MM.1S (cell line): ENCODE measurements at places on chromosomes 3 and 15.

DNA sequence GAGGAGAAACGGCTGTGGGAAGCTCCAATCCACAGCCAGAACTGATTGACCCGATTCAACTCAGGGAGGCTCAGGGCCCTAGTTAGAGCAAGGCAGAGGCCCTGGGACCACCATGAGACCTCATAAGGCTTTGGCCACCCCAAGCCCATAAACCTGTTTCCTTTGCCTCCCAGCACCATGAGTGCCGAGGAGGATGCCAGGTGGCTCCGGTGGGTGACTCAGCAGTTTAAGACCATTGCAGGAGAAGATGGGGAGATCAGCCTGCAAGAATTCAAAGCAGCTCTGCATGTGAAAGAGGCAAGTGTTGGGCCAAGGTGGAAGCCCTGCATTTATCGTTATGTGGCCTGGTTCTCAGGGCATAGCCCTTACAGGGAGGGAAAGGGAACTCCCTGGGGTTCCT, 11.9 kb downstream of the NOX5 start:
- no peak for DNase-seq

DNA sequence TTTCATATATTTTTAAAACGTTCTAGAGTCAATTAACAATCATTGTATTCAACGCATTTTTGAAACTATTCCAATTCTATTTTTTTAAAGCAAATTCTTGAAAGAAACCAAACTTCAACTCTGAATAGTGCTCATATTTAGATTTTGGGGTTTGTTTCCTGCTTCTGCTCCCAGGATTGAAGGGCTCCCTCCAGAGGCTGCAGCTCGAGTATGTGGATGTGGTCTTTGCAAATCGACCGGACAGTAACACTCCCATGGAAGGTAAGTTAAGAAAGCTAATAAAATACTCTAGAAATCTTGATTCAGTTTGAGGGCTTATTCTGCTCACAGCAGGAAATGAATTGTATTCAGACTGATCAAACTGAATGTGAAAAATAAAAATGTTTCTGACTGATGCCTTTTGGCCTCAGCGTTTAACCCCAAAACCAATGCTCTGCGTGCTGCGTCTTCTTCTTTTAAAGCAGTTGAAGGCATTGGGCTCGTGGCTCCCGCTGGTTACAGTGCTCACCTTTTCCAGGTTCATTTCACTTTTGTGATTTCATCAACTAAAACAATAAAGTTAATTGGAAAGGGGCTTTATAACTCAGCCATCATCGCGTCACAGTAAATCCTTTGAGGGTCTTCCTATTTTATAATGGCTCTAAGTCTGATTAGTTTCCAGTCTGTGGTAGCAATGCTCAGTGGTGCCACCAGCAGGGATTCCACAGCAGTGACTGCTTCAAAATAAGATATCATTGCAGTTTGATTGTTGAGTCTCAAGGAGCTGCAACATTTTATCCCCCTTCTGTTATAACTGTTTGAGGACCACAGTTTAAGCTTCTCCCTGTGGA, 80.1 kb downstream of the SSR3 start:
- no peak for DNase-seq

- peak; percentile 54 for DNase-seq
These were observed 319 bp upstream of the TP63 start for GRCh38 chr3:189630767-189631372.

- DNase-seq = no peak
These were observed 383.4 kb downstream of the PTPRG start for GRCh38 chr3:61944726-61945125.

- peak; percentile 12 for DNase-seq
These were observed 52.3 kb upstream of the BNIP2 start for GRCh38 chr15:59741274-59741906.

GRCh38 chr3:127366383-127366782, 78.5 kb upstream of the PRR20G start:
- DNase-seq = no peak

DNA sequence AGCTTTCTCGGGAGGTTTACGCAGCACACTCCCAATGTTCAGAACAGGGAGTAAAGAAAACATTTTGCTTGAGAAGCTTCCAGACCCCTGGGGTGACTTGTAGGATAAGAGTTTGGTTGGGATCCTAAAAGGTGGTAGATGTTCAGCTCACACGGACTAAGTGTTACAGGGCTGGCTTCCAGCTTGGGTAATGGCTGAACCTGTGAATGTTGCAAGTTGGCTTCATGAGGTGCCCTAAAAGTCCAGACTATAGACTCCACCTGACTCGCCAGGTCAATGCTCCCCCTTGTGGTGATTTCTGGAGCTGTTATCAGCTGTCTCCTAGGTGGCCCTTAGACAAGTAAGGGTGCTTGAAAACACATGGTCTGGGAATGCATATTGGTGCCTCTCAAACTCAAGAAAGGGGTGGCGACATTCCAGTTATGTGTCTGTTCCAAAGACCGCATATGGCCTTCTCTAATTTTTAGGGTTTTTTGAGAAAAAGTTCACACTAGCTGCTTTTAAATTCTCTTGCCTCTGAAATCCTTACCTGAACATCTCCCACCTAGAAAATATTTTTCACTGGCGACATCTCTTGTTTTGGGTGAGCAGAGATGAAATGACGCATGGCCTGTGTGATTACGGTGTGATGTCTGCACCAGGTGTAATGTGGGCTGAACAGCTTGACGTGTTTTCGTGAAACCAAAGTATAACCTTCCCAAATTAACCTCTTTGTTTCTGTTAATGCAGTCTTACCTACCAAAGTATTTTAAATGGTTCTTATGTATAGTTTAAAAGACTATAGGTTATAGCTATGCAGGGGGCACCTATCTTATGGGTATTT, 175.7 kb upstream of the KBTBD8 start:
- peak; percentile 78 for DNase-seq

- no peak for DNase-seq
These were observed 13.3 kb upstream of the TM4SF1 start for GRCh38 chr3:149390772-149391212.

- peak; percentile 67 for DNase-seq
These were observed 794.8 kb downstream of the MCTP2 start for GRCh38 chr15:95025924-95026728.

GRCh38 chr15:56207092-56207491, 36.6 kb downstream of the RFX7 start:
- DNase-seq = peak; percentile 55

DNA sequence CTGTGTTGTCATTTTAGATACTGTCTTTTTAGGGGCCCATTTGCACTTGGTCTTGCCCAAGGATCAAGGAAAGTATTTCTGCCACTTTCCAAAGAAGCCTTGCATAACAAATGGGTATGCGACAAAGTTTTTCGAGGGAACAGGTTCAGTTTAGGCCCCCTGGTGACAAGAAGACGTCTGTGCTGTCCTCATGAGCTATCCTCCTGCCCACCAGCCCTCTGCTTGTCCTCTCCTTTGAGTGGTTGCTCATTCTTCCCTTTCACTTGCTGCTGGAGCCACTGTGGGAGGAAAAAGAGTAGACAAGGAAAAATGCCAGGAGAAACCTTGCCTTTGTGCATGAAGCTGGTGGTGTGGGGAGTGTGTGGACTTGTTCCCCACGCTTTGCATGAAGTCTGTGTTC, 171.9 kb downstream of the CACNA2D3 start:
- no peak for DNase-seq

- DNase-seq = no peak
These were observed 97.1 kb upstream of the SLC6A6 start for GRCh38 chr3:14305324-14305723.

GRCh38 chr3:108124337-108125152, 33.7 kb upstream of the CD47 start:
- peak; percentile 82 for DNase-seq

- DNase-seq = no peak
These were observed 1.1 kb upstream of the VIPR1 start for GRCh38 chr3:42501321-42501680.

DNA sequence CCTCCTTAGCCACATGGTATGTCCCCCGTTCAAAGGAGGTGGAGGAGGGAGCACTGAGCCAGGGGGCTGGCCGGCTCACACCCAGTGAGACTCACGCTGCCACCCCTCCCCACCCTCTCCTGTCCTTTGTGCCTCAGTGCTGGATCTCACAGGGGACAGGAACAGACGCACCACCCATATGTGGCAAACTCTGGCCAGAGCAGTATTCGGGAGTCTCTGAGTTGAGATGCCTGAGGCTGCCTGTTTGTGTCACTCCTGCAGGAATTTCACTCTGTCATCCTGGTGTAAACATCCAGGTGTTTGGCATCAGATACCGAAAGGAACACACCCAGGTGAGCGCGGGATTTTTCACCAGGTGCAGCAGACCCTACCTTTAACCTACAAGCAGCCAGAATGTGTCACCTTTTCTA, 25.7 kb downstream of the RGMA start:
- DNase-seq = no peak

DNA sequence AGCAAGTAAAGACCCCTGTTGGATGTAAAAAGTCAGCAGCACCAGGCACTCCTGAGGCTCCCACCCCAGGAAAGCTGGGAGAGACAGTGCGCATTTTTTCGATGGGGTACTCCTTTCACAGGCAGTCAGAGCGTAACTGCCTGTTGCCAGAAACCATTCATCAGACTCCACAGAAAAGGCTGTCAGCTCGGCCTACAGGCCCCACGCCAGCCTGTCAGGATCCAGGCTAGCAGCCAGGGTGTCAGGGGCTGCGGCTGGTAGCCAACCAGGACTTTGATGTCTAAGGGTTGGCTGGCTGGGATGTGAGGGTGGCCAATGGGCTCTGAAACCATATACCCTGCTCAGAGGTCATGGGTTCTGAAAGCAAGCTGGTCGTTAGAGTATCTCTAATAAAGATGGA, 164.5 kb downstream of the WNT5A start:
- no peak for DNase-seq

- DNase-seq = peak; percentile 89
These were observed 126.5 kb downstream of the FMN1 start for GRCh38 chr15:33068007-33068481.

DNA sequence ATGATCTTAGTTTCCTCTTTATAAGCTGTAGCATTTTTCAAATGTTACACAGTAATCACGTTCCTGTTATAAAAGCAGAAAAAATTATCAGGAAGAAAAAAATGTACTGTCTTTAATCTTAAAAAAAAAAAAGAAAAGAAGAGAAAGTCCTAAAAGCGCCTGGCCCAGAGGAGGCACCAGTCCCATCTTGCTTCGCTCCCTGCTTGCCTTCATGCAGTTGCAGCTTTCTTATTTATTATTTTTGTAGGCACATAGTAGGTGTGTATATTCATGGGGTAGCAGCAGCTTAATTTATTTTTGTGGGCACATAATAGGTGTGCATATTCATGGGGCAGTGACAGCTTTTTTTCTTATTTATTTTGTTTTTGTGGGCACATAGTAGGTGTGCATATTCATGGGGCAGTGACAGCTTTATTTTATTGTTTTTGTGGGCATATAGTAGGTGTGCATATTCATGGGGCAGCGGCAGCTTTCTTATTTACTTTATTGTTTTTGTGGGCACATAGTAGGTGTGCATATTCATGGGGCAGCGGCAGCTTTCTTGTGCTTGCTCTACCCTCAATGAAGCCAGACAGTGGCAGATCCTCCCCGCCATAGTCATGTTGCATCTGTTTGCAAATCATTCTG, 5.5 kb upstream of the EHD4 start:
- no peak for DNase-seq

GRCh38 chr15:78131295-78132061, at the start of gene CIB2:
CIB2 (minus strand) TSS chr15:78131445; CDS start chr15:78131215, 230 bp downstream.
- DNase-seq = peak; percentile 57

GRCh38 chr15:58994906-58995453, 7.5 kb downstream of the RNF111 start:
- DNase-seq = no peak

- no peak for DNase-seq
These were observed 7.4 kb upstream of the EIF4A2 start for GRCh38 chr3:186775999-186776398.

DNA sequence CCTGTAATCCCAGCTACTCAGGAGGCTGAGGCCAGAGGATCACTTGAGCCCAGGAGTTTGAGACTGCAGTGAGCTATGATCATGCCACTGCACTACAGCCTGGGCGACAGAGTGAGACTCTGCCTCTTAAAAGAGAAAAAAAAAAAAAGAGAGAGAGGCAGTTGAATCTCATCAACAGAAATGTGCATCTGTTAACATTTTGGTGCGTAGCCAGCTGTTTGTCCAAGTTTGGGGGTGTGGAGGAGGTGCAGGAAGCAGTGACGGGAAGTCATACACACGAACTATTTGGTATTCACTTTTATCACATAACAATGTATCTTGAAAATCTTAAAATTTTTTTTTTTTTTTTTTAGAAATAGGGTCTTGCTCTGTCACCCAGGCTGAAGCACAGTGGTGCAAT, 18.2 kb upstream of the CEMIP start:
- DNase-seq = no peak

- no peak for DNase-seq
These were observed 74.7 kb downstream of the DNAJB8 start for GRCh38 chr3:128392021-128392420.

DNA sequence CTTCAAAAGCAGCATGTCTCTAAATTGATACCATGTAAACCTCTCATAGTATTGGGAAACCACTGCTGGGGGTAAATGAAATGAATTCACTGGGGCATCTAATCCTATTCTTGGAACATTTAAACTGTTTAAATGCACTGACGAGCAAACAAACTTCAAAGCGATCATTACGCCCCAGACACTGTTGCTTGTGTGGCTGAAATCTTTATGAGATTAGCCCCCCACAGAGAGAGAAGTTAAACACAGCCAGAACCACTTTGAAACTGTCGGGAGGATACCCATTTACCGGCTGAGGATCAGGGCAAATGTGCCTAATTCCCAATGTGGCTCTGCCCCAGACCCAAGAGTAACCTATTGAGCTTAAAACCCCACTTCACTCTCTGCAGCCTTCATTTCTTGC, 308.4 kb upstream of the CDIN1 start:
- DNase-seq = no peak

DNA sequence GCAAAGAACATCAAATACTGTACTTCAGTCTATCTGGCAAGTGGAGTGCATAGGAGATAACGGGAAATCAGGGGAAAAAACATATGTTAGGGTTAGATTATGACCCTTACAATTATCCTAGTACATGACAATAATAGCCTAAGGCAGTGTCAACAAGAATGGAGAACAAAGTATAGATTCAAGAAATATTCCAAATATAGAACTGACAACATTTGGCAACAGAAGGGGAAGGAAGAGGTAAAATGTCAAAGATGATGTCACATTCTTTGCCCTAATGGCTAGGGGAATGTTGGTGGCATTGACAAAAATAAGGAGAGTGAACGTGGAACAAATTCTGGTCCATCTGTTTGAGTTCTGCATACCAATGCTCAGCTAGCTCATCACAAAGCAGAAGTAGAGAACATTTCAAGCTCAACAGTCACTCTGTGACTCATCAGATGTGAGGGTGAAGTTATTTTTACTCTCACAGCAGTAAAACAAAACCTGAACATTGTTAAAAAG, 15.5 kb upstream of the ATP8B4 start:
- no peak for DNase-seq
